ENCODE measurements at places on chromosomes 5 and 9. TPM values are rescaled to one million over a fixed set of nuclear protein-coding genes. Genes with fewer than 3 reads are reported as not detected.

The NRG2 gene
- 0.16 TPM for total RNA-seq

The GRK6 gene
- total RNA-seq: 140 TPM

The EQTN gene
- not detected for total RNA-seq

The FGF10 gene
- total RNA-seq: not detected

The CDH10 gene
- total RNA-seq: not detected

The CACFD1 gene
- 0.73 TPM for total RNA-seq

The CNTNAP3 gene
- not detected for total RNA-seq

The SPINK7 gene
- total RNA-seq: not detected

The SEMA6A gene
- 1.1 TPM for total RNA-seq

The PRR16 gene
- not detected for total RNA-seq

The DPYSL3 gene
- 0.30 TPM for total RNA-seq

The HRH2 gene
- total RNA-seq: 56.1 TPM

The MSX2 gene
- total RNA-seq: 0.08 TPM

The NHP2 gene
- 409 TPM for total RNA-seq

The COL27A1 gene
- 1.7 TPM for total RNA-seq

The SLCO4C1 gene
- total RNA-seq: 0.05 TPM

The BRD9 gene
- 67.7 TPM for total RNA-seq

The PCDHB7 gene
- not detected for total RNA-seq

The GBA2 gene
- total RNA-seq: 34.8 TPM

Data from activated T-cell treated with anti-CD3 and anti-CD28 coated beads, Interleukin-2, amount 50 U/mL, for 4 hours (primary cell).